ENCODE measurements at places on chromosomes 11 and 22. TPM values are rescaled to one million over a fixed set of nuclear protein-coding genes. Genes with fewer than 3 reads are reported as not detected.

DNA sequence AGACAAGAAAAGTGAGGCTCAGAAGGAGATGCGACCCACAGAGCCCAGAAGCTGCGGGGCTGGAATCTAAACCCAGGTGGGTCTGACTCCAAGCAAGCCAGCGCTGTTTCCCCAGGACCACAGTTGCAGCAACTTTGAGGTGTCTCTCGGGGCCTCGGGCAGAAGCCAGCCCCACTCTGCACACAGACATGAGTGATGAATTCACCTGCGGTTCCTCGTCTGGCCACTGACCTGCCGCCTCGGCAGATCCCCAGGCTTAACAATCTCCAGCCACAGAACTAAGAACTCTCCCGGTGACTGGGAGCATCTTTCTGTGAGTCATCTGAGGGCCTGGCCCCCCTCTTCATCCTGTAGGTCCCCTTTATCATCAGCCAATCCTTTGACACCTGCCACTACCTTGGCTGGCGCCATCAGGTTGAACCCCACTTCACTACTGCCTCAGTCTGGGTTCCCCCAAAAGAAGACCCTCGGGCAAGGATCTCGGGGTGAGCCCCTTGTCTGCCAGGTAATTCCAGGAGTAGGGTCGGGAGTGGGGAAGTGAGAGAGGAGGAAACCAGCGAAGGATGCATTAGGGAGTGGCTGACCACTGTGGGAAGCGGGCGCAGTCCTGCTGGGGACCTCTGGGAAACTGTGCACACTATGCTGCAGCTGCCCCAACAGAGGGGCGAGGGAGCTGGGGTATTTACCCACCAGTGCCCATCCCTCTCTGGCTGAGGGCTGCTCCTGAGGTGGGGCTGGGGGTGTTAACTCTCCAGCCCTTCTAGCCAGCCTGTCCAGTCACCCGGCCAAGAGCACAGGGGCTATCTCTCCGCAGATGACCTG, 33.0 kb upstream of the MN1 start:
- DNase-seq, result no peak
- no peak overlapping the region for H3K4me3 ChIP-seq
- peak overlapping the region; percentile 20 for H3K27ac ChIP-seq
- peaks cover 4% of the 10 kb centered on the region for H3K36me3 ChIP-seq
- peaks cover 5% of the 10 kb centered on the region for H3K4me1 ChIP-seq
- no peaks in the 10 kb centered on the region for H3K27me3 ChIP-seq

GRCh38 chr11:85164743-85165142, 462.4 kb downstream of the DLG2 start:
- no peak overlapping the region for H3K27ac ChIP-seq
- no peaks in the 10 kb centered on the region for H3K36me3 ChIP-seq
- no peak overlapping the region for H3K4me3 ChIP-seq

DNA sequence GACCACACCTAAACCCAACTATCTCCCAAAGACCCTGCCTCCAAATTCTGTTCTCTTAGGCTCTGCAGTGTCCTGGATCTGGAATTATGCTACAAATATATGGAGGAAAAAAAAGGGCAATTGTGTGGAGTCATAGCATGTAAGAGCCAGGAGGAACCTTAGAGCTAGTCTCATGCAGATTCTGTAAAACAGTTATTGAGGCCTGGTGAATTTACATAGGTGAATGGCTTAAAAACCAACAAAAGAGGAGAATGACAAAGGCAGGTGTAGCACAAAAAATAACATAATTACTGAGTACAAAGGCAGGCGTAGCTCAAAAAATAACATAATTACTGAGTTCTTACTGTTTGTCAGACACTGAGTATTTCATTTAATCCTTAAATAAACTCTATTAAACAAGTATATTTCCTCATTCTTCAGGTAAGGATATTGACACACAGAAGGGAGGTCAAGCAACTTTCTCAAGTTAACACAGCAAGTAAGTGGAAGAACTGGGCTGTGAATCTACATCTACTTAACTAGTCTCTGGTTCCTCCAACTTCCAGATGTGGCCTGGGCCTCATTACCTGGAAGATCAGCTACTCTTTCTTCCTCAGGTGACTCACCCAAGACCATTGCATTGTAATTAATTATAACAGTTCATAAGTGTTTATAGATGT, 938.9 kb upstream of the TENM4 start:
- H3K4me1 ChIP-seq, result no peaks in the 10 kb centered on the region
- H3K27me3 ChIP-seq, result no peaks in the 10 kb centered on the region
- H3K4me3 ChIP-seq, result no peak overlapping the region
- DNase-seq, result no peak
- no peaks in the 10 kb centered on the region for H3K36me3 ChIP-seq

The PLA2G3 gene
- polyA plus RNA-seq, result not detected

DNA sequence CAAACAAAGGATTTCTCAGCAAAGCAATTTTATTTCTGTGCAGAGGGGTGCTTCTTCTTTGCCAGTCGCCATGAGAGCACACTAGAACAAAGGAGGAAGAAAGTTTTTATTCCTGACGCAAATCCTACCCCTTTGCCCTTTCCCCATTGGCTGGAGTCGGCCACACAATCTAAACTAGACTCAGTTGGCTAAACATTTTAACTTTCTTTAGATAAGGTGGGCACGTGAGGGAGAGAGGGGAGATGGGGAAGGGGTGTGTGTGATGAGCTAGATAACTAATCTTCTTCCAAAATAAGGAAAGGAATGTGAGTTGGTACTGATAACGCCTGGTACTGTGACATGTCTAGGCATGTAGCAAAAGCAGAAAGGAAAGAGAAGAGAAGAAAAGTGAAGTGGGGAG, 626 bp downstream of the TRIM22 start:
- H3K36me3 ChIP-seq, result peaks cover 29% of the 10 kb centered on the region
- H3K27ac ChIP-seq, result peak overlapping the region; percentile 95
- peak overlapping the region; percentile 96 for H3K4me3 ChIP-seq
- H3K27me3 ChIP-seq, result no peaks in the 10 kb centered on the region

The OR5P2 gene
- polyA plus RNA-seq, result not detected

- peaks cover 27% of the 10 kb centered on the region for H3K36me3 ChIP-seq
- H3K4me1 ChIP-seq, result peaks cover 90% of the 10 kb centered on the region
- peak overlapping the region; percentile 59 for H3K27ac ChIP-seq
- no peaks in the 10 kb centered on the region for H3K27me3 ChIP-seq
- peak overlapping the region; percentile 80 for H3K4me3 ChIP-seq
These were observed 41.8 kb upstream of the SORL1-AS1 start for GRCh38 chr11:121494355-121495099.

The PNPLA3 gene
- polyA plus RNA-seq, result not detected

The MMP20 gene
- polyA plus RNA-seq, result not detected

DNA sequence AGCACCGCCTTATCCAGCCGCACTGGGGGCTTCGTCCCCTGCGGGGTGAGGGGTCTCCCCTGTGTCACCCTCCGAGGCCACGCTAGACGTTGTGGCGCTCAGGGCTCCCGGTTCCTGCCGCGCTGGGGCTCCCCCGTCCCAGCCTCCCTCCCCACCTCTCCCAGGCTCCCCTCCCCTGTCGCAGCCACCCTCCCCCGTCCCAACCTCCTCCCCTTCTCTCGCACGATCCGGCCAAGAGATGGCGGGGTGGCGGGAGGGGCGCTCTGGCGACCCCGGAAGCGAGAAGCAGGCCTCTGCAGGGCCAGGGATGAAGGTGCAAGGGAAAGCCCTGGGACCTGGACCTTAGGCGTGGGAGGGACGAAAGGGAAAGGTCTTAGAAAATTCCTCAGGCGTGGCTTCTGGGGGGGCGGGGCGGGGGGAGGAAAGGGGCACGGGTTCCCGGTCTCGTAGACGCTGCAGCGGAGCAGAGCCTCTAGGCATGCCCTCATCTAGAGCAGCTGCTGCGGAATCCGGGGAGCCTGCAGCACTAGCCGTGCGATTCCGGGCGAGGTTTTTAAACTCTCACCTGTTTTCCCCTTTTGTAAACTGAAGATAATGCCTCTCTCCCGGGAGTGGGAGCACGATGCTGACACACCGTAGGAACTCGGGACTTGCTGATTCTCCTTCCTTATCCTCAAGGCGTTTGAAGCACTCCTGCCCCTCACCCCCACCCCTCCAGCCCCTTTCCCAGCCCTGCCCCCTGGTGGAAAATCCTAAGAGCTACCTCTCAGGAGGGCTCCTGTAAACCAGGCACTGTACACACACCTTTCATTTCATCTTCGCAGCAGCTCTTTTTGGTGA, 14.4 kb downstream of the KCNJ5 start:
- peak; percentile 34 for DNase-seq
- H3K27me3 ChIP-seq, result peaks cover 82% of the 10 kb centered on the region
- peaks cover 33% of the 10 kb centered on the region for H3K4me1 ChIP-seq
- H3K36me3 ChIP-seq, result no peaks in the 10 kb centered on the region

The DAGLA gene
- polyA plus RNA-seq, result not detected

DNA sequence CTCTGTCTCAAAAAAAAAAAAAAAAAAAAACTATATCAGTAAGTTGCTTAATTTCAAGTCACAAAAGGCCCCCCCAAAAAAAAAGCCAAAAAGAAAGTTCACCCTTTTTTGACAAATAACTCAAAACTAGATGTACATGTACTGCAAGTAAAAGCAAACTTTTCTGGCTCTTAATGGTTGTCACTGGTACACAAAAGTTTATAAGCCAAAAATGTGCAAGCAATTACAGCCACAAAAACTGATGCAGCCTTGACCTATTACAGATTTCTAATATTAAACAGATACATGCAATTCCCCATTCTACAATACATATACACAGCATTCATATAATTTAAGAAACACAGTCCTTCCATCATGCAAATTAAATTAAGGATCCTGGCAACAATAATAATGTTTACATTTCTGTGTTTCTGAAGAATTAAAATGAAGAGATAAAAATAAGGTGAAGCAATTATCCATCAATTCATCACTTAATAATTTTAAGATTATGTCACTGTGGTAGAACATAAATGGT, 18.6 kb downstream of the PICALM start:
- H3K27ac ChIP-seq, result no peak overlapping the region
- no peak overlapping the region for H3K4me3 ChIP-seq
- H3K36me3 ChIP-seq, result peaks cover 6% of the 10 kb centered on the region
- H3K27me3 ChIP-seq, result no peaks in the 10 kb centered on the region

The APOL5 gene
- polyA plus RNA-seq, result not detected

The PAFAH1B2 gene
- polyA plus RNA-seq, result 18.0 TPM

DNA sequence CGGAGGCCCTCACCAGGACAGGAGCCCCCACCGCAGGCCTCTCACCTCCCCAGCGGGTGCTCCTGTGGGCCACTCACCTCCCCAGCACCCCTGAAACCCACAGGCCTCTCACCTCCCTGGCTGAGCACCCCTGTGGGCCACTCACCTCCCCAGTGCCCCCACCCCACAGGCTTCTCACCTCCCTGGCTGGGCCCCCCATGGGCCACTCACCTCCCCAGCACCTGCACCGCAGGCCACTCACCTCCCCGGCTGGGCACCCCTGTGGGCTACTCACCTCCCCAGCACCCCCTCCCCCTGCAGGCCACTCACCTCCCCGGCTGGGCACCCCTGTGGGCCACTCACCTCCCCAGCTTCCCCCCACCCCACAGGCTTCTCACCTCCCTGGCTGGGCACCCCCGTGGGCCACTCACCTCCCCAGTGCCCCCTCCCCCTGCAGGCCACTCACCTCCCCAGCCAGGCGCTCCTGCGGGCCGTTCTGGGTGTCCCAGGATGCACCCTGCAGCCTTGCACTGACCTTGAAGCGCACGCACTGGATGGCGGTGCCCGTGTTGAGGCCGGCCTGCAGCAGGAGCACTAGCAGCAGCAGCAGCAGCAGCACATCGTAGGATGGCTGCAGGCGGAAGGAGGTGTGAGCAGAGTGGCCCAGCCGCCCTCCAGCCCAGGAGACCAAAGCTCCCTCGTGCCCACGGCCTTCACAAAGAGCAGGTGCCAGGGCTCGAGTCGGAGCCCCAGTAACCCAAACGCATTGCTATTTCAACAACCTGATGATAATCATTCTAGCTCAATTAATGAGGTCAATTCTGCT, 5.7 kb upstream of the TTLL8 start:
- H3K4me1 ChIP-seq, result no peaks in the 10 kb centered on the region
- no peak for DNase-seq
- H3K36me3 ChIP-seq, result no peaks in the 10 kb centered on the region
- H3K27me3 ChIP-seq, result peaks cover 15% of the 10 kb centered on the region

GRCh38 chr11:96114178-96115064, 190.5 kb upstream of the MTMR2 start:
- no peak for DNase-seq
- peaks cover 11% of the 10 kb centered on the region for H3K4me1 ChIP-seq

The KCNJ11 gene
- not detected for polyA plus RNA-seq

All from naive B cell (primary cell).